Activated T-cell treated with anti-CD3 and anti-CD28 coated beads, Interleukin-2, amount 50 U/mL, for 24 hours (primary cell): ENCODE measurements at places on chromosomes 7 and 10.

- DNase-seq = no peak
- no peak overlapping the region for H3K4me3 ChIP-seq
- H3K27me3 ChIP-seq = no peaks in the 10 kb centered on the region
- no peak overlapping the region for H3K27ac ChIP-seq
- peaks cover 18% of the 10 kb centered on the region for H3K36me3 ChIP-seq
- peaks cover 49% of the 10 kb centered on the region for H3K4me1 ChIP-seq
Measured at GRCh38 chr10:58262766-58263165, 4.9 kb downstream of the IPMK start.

DNA sequence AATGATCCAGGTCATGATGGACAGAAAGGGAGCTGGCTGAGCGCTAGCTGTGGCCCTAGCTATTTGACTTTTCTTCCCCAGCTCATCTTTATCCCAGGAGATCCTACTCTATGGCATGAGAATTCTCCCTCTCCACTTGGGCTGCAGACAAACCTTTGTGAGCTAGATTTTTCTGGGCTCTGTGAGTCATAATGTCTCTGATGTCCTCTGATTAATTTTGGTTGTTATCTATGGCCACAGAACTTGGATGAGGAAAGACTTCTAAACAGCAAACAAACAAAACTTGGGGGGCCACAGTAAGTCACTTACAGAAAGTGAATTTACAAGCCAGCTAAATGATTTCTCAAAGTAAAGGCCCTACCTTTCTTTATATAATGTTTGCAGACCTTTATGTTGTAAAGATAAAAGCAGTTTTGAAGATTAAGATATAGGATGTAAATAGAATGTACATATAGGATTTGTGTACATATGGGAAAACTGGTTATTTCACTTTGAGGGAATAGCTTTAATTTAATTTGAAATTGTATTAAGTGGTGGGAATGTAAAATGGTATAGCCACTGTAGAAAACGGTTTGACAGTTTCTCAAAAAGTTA is 10.4 kb downstream of the ABLIM1 start:
- DNase-seq = no peak
- H3K36me3 ChIP-seq = no peaks in the 10 kb centered on the region
- no peak overlapping the region for H3K4me3 ChIP-seq
- H3K27me3 ChIP-seq = no peaks in the 10 kb centered on the region

GRCh38 chr10:6119962-6120361 is 31.1 kb downstream of the RBM17 start:
- H3K27ac ChIP-seq = peak overlapping the region; percentile 76
- no peak for DNase-seq
- H3K27me3 ChIP-seq = no peaks in the 10 kb centered on the region
- H3K4me3 ChIP-seq = no peak overlapping the region
- H3K36me3 ChIP-seq = peaks cover 26% of the 10 kb centered on the region

GRCh38 chr10:89946106-89946505 is 244.7 kb downstream of the KIF20B start:
- no peak overlapping the region for H3K27ac ChIP-seq
- H3K4me3 ChIP-seq = no peak overlapping the region
- peaks cover 4% of the 10 kb centered on the region for H3K27me3 ChIP-seq
- no peak for DNase-seq
- no peaks in the 10 kb centered on the region for H3K36me3 ChIP-seq
- H3K4me1 ChIP-seq = peaks cover 10% of the 10 kb centered on the region

DNA sequence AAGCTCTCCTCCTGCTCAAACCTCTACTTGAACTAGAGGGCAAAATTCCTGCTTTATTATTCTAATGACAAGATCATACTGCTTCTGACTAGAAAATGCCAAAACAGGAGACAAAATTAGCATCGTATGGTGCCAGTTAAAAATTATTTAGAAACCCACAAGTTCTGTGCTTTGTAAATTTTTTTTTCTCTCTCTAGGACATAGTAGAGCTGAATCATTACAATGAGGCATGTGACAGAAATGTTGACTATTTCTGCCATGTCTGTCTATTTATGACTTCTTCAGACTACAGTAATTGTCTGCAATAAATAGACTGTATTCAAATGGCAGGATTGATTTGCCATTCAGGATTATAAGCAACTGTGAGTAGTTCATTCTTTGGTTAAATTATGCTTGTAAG is 335.8 kb downstream of the PRPF18 start:
- no peaks in the 10 kb centered on the region for H3K36me3 ChIP-seq
- no peak for DNase-seq
- peaks cover 4% of the 10 kb centered on the region for H3K27me3 ChIP-seq
- no peak overlapping the region for H3K27ac ChIP-seq
- peaks cover 5% of the 10 kb centered on the region for H3K4me1 ChIP-seq

GRCh38 chr10:46544989-46545791 is 11.3 kb downstream of the GPRIN2 start:
- no peak overlapping the region for H3K4me3 ChIP-seq
- peaks cover 6% of the 10 kb centered on the region for H3K4me1 ChIP-seq
- no peak overlapping the region for H3K27ac ChIP-seq
- H3K36me3 ChIP-seq = no peaks in the 10 kb centered on the region
- peak; percentile 28 for DNase-seq

DNA sequence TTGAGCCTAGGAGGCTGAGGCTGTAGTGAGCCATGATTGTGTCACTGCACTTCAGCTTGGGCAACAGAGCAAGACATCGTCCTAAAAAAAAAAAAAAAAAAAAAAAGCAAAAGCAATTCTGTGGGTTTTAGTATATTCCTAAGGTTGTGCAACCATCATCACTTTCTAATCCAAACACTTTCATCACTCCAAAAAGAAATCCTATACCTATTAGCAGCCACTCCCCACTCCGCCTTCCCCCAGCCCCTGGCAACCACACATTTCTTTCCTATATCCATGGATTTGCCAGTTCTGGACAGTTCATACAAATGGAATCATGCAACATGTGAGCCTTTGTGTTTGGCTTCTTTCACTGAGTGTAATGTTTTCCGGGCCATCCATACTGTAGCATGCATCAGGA is 20.4 kb downstream of the ZAN start:
- H3K27me3 ChIP-seq = peaks cover 26% of the 10 kb centered on the region
- no peak overlapping the region for H3K27ac ChIP-seq
- H3K4me1 ChIP-seq = no peaks in the 10 kb centered on the region
- H3K4me3 ChIP-seq = no peak overlapping the region
- no peak for DNase-seq
- no peaks in the 10 kb centered on the region for H3K36me3 ChIP-seq

- no peaks in the 10 kb centered on the region for H3K27me3 ChIP-seq
- H3K4me1 ChIP-seq = peaks cover 11% of the 10 kb centered on the region
- no peak for DNase-seq
- H3K36me3 ChIP-seq = peaks cover 58% of the 10 kb centered on the region
- peak overlapping the region; percentile 66 for H3K27ac ChIP-seq
Measured at GRCh38 chr7:1474736-1475135, 15.5 kb upstream of the MICALL2 start.
